Stromal cell of bone marrow (primary cell): ENCODE measurements at places on chromosomes 12 and 14.

DNA sequence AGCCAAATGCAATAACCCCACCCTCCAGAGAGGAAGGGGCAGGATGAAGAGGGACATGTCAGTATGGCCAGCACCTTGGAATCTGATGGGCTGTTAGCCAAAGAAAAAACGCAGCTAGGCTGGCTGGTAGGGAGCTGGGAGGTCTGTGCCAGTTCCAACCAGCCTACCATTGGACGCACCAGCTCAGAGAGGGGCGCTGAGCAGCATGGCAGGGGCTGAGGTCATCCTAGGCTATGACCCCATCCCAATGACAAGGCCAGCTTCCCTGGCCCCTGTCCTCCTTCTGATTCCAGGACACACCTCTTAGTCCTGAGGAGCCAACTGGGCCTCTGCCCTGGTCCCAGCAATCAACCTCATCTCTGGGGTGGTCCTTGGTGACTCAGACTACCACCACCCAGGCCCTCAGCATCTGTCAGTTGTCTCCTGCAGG, 12.2 kb downstream of the ACTN1 start:
- DNase-seq: no peak

- no peak for DNase-seq
Measured at GRCh38 chr12:68871921-68872320, 61.0 kb downstream of the CPM start.

DNA sequence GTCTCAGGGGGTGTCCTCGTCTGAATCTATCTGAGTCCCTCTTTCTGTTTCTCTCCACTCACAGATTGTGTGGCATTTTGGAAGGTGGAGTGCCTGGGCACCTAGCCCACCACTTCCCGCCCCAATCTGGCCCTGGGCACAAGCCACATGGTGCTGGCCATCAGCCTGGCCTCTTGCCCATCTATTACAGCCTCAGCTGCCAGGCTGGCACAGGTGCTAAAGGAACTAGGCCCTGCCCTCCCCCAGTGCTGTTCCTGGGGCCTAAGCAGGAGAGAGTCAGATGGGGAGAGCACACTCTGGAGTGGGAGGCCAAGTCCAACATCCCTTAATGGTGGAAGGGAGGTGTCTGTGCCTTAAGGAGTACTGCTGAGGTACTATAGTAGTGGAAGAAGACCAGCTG, 8.3 kb upstream of the CALCOCO1 start:
- no peak for DNase-seq

GRCh38 chr14:20551606-20552005, 9.2 kb downstream of the RNASE9 start:
- DNase-seq: no peak

GRCh38 chr12:48080285-48080684, 25.6 kb downstream of the SENP1 start:
- no peak for DNase-seq

DNA sequence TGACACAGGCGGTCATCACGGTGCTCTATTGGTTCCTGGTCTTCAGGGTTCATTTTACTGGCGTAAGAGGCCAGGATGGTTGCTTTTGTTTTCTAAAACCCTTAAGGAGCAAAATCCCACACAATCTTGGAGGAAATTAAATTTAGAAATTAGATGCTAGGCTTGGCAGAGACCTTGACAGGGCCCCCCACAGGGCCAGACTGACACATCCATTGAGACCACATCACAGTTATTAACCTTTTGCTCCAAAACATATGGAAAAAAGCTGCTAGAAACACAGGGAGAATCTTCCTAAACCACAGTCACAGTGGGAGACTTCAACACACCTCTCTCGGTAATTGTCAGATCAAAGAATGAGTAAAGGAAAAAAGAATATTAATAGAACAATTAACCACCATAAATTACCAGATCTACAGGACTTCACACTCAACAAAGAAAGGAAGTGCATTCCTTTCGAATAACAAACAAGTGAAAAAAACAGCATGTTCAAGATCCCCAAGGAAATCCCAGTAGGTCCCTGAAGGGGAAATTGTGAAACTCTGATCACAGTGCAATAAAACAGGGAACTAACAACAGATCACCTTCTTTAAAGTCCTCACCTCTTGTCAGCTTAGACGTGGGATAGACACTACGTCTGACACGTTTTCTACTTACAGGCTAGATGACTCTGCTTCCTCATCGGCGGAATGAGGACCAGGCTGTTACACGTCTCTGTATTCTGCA, 40.2 kb upstream of the TMEM179 start:
- DNase-seq: no peak

DNA sequence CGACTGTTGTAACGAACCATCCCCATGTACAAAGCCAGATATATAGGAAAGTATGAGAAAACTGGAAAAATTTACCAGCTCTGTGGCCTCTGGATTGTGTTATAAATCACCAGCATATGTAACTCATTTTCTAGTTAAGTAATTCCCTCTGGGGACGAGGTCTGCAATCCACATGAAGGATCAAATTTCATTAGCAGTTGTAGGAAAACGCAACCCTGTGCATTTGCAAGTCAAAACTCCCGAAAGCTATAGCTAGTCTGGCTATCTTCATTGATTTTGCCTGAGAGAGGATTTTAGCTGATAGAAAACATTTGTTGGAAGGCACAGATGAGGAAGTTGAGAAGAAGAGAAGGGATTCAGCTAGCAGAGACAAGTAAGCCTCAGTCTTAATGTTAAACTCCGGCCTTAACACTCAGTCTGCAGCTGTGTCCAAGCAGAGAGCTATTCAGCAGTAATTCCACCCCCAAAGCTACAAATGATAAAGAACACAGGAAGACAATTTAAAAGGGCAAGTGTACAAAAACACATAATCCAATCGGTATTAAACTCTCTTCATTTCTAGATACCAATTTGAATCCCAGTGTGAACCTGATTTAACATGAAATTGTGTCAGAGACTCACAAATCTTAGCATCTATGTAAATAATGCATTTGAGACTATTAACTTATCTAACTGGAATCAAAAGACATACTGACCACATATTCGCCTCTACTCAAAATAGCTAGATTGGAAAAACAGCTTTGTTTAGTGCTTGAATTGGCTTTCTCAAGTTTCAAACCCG, 54.2 kb upstream of the CERS5 start:
- DNase-seq: peak; percentile 92

DNA sequence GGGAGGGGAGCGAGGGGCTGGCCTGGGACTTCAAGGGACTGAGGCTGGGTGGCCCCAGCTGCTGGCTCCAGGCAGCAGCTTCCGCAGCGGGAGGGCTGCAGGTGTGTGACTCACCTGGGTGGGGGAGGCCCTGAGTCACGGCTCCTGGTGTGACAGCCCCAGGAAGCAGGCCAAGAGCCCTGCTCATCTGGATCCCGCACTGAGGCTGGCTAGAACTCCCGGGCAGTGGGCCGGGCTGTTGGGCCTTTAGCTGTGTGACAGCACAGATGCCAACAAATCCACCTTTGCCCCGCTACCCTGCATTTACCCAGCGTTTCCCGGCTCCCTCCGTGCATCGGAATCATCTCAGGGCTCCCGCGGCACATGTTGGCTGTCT, 180.0 kb upstream of the PRMT8 start:
- no peak for DNase-seq
